ENCODE measurements at places on chromosomes 6 and 20.

DNA sequence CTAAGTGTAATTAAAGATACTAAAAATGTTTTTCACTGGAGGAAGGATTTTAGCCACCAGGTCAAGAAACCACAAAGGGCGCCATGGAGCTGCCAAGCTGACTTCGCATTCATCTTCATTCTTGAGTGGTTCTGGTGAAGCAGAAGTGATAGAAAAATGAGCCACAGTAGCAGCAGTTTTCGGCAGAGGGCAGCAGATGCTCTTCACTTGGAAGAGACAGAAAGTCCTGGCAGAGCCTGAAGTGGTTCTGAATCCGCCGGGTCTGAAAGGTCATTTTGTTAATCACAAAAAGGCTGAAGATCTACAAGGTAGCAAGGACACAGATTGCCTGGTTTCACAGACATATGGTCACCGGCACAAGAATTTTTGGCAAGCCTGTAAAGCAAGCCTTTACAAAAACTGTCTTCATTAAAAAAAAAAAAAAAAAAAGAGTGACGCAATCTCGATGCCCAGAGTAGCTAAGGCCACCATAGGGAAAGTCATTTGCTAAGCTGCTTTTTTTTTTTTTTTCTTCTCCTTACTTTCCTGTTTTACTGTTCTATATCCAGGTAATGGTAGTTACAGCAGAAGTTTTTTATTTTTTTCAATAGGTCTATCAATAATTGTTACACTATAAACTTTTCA, 345.1 kb upstream of the AGPAT4 start:
- DNase-seq, result no peak

GRCh38 chr6:96394727-96395126, 126.9 kb upstream of the UFL1 start:
- no peak for DNase-seq

DNA sequence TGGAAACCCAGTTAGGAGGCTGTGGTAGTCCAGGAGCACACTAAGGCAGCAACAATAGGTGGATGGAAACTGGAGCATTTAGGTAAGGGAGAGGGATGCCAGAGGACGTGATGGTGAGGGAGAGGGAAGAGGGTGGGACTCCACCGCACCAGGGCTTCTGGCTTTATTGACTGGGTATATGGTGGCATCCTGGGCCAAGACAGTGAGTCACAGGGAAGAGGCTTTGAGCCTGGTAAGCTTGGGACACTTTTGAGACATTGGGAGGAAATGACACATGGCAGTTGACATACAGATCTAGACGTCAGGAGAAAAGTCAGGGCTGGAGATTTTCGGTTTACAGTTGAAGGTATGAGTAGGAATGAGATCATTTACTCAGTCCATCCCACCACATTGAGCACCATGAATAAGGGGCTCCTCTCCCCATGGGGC, 14.9 kb downstream of the NT5E start:
- no peak for DNase-seq

- DNase-seq, result no peak
Observed at GRCh38 chr6:102407886-102408741, 1014.6 kb downstream of the GRIK2 start.

- DNase-seq, result no peak
Observed at GRCh38 chr6:142275236-142276006, 26.4 kb upstream of the ADGRG6 start.

DNA sequence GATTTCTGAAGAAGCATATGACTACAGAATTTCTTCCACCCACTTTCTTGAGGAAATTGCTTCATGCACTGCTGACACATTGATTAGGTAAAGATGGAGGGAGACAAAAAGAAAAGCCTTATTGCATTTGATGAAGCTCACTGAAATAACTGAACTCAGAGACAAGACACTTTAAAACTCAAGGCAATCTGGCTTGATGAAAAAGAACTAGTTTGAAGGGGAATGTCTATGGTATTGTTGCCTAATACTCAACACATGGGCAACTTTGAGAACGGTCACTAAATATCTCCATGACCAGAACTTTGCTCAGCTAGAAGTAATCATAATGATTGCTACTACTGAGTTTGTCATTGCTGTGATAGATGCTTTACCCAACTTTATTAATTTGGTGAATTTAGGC, 38.1 kb downstream of the HTR1B start:
- DNase-seq, result no peak

DNA sequence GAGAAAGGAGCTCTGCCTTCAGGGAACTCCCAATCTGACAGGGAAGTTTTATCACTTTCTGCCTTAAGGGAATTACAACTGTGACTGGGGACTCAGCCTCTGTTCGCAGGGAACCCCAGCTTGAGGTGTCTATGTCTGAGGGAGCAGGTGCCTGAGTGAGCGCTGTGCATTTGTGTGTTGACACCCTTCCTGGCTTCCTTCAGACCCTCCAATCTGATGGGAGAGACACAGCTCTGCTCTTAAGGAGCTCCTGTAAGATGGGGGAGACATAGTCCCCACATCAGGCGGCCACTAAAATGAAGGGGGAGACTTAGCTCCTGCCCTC, 62.3 kb downstream of the MRPL14 start:
- DNase-seq, result no peak

- DNase-seq, result no peak
Observed at GRCh38 chr6:20367743-20368485, 33.8 kb upstream of the E2F3 start.

DNA sequence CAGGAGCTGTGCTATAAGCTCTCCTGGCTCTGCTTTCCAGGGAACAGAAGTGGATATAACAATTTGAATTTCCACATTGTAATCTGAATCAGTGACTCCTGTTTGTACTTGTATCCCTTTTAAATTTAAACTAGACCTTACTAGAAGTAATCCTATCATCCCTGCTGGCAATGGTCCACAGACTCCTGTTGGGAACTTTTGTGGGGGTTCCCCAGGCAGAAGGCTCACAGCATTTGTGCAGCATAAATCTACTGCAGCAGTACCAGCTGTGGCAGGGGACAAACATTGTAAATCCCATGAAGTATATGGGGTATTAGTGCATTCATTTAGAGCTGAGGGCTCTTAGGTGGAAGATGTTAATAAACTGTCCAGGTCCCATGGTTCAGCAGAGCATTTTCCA, 12.0 kb upstream of the PDCD2 start:
- DNase-seq, result no peak

DNA sequence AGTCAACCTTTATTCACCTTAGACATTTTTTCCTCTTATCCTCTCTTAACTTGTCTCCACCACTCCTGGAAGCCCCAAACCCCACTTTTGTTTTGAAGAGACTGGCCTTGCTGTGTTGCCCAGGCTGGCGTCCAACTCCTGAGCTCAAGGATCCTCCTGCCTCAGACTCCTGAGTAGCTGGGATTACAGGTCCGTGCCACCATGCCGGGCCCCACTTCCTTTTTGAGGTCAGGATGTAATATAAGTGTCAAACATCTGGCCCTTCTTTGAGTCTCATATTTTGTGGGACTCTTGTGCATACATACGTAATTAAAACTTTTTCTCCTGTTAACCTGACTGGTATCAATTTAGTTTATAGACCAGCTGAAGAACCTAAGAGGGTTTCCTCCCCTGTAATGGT, 1.4 kb upstream of the CDK19 start:
- no peak for DNase-seq

DNA sequence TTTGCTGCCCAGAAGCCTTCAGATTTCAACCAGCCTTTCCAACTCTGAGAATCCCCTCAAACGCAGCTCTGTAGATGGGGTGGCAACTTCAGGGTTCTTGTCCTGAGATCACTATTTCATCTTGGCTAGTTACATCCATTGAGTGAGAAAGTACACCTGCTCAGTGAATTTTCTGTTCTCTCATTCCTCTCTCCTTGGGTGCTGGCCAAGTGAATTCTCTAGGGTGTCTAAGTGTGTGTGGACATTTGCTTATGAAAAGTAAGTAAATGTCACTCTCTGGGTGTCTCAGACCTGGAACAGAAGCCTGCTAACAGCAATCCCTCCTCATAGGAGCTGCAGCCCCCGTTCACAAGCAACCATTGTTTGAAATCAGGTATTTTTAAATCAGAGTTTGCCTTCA, 3.8 kb downstream of the RIN2 start:
- no peak for DNase-seq

DNA sequence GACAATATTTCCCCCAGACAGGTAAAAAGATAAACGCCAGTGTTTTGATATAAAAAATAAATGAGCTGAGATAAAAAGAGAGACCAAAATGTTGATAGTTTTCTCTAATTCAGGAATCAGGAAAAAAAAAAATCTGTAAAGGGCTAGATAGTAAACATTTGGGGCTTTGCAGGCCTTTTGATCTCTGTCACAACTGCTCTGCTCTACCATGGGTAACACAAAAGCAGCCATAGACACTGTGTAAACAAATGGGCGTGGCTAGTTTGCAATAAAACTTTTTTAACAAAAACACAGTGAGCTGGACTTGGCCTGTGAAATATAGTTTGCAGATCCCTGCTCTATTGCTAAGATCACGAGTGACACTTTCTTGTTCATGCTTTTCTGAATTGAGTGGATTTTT, 219.1 kb upstream of the STXBP5 start:
- DNase-seq, result no peak

GRCh38 chr6:32685603-32686002, 19.1 kb upstream of the HLA-DQB1 start:
- no peak for DNase-seq

DNA sequence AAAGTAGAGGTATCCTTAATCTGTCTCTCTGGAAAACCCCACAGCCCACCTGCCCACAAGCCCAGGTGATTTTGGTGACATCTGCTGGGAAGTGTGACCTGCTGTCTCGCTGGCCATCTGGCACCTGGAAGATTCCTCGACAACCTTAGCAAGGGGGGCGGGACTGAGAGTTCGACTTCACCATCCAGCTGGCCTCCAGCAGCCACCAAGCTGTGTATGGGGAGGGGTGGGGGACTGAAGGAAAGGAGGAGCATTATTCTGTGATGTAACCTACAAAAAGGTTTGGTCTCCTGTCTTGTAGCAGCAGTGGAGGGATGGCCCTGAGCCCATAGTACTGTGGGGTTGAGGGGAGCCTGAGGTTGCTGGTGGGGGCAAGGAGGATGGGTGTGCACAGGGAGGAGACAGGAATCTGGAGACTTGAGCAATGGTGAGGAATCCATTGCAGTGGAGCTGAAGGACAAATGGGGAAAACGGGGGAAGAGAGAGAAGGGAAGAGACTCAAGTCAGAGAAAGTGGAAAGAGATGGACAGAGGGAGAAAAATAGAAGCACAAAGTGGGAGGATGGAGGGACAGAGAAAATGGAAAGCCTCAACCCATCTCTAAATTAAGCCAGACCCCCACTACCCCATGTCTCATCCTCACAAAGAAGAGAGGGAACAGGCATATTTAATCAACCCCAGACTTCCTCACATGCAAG, 4.0 kb downstream of the LY6G6F start:
- no peak for DNase-seq

DNA sequence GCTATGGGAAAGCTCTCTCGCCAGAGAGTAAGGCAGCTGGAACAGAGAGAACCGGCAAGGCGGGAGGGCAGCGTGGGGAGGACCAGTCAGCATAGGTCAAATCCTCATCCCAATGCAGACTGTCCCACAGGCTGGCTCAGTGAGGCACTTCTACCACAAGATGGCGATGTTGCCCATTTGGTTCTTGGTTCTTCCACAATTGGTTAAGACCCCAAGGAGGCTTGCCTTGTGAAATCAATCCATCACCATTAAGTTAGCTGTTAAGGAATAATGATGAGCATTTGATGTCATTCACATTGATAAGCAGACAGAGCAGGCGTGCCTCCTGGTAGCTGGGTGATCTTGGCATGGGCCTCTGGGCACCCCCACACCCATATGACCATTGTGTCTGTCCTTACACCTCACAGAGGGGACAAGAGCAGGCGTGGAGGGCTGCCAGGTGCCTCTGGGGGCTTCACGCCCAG, 2.4 kb downstream of the CSTL1 start:
- DNase-seq, result no peak

- no peak for DNase-seq
Observed at GRCh38 chr6:100346828-100347227, 117.9 kb downstream of the SIM1 start.

DNA sequence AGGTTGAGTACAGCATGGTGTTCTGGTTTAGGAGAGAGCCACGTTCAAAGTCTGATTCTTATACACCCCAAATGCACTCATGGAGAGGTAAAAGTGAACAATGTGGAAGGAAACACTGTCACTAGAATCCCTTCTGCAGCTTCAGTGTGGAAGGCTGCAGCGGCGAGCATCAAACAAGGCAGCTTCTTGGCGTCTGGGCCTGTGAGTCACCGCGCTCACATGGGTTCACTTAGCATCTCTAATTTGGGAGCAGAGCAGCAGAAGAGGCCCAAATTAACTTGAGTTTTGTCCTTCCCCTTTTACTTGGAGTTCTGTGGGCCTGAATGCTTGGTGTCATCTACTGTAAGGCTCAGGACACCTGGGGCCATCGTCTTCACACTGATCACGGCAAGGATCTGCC, 10.9 kb upstream of the E2F1 start:
- DNase-seq, result no peak

DNA sequence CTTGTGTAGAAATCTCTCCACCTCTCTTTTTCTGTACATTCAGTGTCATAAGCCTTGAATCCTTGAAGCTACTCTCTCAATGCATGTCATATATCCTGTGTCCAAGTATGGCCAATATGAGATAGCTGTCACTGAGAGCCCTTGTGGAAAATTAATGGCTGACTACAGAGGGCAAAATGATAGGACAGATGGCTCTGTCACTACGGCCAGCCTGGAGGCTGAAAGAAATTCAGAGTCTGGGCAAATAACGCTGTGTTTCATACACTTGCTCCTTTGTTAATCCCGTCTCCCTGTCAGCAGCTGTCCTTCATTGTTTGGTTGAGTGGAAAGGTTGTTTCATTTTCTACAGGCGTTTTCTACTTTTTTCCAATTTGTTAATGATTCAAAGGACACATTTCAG, 70.4 kb upstream of the VGLL2 start:
- DNase-seq, result no peak

GRCh38 chr6:15429141-15430110, 183.6 kb downstream of the JARID2 start:
- no peak for DNase-seq

GRCh38 chr20:11740975-11741374, 176.7 kb upstream of the BTBD3 start:
- no peak for DNase-seq

GRCh38 chr6:92559611-92560010, 859.7 kb downstream of the EPHA7 start:
- DNase-seq, result no peak

- DNase-seq, result no peak
Observed at GRCh38 chr6:160260803-160261450, 2.3 kb upstream of the SLC22A2 start.

DNA sequence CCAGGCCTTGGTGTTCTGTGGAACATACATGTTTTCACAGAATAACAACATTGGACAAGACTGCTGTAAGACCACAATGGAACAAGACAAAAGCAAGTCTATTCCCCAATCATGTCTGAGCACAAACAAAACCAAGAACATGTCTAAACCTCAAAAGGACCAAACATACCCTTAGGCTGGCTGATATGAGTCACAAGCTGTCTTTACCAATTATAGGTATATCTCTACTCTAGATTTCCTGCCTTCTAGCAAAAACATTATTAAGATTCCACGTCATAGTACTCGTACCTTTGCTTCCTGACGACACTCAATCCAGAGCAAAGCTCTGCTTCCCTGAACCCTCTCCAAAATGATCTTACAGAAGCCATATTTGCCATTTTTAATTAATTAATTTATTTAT, 15.4 kb upstream of the L3MBTL1 start:
- DNase-seq, result no peak

GRCh38 chr20:58026361-58026760, 202.1 kb downstream of the ANKRD60 start:
- DNase-seq, result no peak

Measured in stimulated activated CD4-positive, alpha-beta T cell treated with anti-CD3 and anti-CD28 coated beads, Interleukin-1b, Interleukin-23, amount 100 ng/mL, for 1 hour (primary cell).